ENCODE measurements at places on chromosomes 1 and 21. TPM values are rescaled to one million over a fixed set of nuclear protein-coding genes. Genes with fewer than 3 reads are reported as not detected.

Gene HFM1
- total RNA-seq: 31.2 TPM

Gene LCE1A
- total RNA-seq: not detected

Gene HEYL
- 0.82 TPM for total RNA-seq

DNA sequence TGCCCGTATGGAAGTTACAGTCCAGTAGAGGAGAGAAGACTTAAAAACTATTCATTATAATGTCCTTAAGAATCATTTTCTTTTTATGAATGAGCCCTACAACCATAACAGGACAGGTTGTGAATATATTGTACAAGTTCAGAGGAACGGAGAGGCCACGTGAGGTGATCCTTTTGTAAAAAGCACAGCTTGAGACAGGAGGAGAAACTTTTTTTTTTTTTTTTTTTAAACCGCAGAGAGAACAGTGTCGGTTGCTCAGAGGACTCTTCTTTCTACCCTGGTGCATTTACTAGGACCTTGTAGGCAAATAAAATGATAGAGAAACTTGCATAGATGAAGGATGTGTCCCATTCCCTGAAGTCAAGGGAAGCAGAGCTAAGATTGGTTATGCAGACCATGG lies 32.1 kb downstream of the DYRK1A start:
- DNase-seq: no peak

DNA sequence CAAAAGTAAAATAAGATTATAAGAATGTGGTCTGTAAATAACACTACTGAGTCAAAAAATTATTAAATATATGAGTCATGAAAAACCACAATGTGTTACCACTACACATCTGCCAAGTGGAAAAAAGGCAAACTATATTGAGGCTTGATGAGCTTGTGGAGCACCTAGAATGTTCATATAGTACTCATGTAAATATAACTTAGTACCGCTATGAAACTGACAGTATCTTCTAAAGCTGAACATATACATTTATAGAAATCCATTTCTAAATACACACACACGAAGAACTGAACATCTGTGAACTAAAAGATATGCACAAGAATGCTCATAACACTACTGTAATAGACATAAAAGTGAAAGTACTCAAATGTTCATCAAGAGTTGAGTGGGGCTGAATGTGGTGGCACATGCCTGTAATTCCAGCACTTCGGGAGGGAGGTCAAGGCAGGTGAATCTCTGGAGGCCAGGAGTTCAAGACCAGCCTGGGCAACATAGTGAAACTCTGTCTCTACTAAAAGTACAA lies 18.5 kb upstream of the GBP3 start:
- DNase-seq: no peak

All from cerebellum (tissue), 4 donors.